ENCODE measurements at places on chromosomes 16 and 17.

DNA sequence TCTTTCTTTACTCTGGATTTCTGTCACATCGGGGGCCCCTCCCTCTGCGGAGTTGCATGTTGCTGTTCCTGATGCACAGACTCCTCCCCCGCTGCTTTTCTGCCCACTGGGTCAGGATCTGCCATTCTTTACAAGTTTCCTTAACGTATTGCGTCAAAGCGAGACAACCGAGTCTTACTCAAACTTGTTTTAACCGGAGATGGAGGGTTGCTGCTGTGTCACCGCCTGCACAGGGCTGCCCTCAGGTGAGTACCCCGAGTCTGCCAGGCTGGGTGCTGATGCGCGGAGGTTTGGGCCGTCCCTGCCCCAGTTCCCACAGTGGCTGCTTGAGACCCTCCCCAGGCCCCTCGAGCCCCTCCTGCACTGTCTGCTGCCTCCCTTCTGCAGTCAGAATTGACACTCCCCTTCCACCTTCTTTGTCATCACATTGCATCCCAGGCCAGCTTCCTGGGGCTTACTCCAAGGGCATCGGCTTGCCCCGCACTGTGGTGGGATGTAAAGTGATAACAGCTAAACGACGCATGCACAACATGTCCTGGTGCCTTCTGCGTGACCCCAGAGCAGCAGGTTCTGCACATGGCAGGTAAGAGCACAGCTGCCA lies 19.3 kb downstream of the CARHSP1 start:
- no peak for DNase-seq

- DNase-seq, result no peak
Observed at GRCh38 chr16:53417011-53417410, 17.3 kb upstream of the RBL2 start.

DNA sequence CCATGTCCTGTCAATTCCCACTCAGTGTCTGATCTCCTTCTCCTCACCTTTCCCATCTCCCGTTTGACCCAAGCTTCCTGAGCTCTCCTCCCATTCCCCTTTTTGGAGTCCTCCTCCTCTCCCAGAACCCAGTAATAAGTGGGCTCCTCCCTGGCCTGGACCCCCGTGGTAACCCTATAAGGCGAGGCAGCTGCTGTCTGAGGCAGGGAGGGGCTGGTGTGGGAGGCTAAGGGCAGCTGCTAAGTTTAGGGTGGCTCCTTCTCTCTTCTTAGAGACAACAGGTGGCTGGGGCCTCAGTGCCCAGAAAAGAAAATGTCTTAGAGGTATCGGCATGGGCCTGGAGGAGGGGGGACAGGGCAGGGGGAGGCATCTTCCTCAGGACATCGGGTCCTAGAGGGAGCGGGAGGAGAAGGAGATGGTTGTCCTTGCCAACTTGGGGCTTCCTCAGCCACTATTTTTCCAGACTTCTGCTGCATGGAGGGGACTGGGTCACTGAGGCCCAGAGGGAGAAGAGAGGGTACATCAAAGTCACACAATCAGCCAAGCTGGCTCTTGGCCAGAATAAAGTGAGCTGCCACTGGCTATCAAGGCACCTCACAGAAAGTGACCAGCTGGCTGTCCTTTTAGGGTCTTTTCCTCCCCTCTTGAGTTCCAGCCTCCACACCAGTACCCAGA lies 1.9 kb upstream of the TBC1D10B start:
- DNase-seq, result no peak

DNA sequence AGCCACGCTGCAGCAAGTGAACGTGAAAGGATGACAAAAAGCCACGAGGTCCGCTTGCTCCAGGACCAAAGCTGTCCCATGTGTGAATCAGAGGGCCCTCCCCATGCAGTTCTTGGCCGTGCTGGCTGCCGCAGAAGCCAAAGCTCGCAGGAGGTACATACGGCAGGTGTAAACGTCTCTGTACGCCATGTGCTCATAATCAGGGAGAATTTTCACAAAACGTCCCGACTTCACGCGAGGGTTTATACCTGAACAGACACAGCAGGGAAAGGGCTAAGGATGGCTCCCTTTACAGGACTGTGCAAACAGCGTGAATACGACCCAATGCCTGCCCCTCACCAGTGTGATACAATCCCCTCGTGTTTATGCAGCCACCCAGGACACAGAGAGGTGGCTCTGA lies 25.3 kb downstream of the FBXO31 start:
- no peak for DNase-seq

DNA sequence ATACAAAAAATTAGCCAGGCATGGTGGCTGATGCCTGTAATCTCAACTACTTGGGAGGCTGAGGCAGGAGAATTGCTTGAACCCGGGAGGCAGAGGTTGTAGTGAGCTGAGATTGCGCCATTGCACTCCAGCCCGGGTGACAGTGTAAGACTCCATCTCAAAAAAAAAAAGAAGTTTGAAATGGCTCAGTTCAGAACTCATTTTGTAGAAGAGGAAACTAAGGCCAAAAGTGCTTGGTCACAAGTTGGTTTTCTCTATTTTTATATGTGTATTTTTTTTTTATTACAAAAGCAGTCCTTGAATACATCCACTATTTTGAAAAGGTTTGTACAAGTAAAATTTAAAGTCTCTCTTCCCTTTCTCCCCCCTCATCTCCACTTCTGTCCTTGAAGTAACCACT lies 5.5 kb downstream of the TAC4 start:
- no peak for DNase-seq

DNA sequence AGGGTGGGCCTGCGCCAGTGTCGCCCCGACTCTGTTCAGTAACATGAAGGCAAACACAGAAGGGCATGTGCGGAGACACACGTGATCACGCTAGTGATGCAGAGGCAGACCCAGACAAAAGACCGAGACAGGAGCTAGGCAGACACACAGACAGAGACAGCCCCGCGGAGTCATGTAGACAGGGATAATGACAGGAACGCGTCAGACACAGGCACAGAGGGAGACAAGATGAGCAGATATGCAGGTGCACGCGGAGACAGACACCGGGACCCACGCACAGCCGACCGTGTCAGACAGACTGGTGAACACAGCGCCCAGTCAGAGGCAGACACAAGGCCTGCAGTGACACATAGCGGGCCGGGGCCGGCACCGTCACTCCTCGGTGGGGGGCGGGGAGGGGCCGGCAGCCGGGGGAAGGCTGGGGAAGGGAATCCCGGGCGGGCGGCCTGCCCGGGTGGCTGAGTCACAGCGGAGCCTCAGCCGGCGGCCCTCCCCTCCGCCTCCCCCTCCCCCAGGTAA lies 7.4 kb downstream of the KDM6B start:
- peak; percentile 97 for DNase-seq

DNA sequence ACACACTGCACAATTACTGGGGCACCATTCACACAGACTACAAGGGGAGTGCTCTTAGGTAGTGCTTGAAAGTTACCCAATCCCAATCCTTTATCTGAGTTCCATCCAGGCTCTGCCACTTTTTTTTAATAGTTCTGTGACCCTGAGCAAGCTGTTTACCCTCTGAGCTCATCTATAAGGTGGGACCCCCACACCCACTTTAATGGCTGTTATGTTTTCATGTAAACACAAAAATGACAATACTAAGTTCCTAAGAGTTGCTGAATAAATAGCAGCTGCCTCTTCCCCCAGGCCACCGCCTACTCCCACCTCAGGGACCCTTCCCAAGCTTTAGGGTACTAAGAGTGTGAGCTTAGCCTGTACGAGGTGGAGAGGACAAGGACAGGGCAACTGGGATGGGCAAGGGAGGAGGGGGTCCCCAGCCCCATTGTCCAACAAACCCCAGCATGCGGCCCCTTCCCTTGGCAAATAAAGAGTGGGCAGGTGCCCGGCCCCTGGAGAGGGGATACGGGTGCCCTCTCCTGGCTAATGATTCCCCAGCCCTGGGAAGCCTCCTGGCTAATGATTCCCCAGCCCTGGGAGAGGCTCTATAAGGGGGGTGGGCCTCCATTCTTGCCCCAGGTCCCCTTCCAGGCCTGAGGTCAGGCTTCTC lies 14.6 kb downstream of the SLC13A2 start:
- no peak for DNase-seq

- no peak for DNase-seq
Observed at GRCh38 chr17:79835953-79836509, 3.2 kb downstream of the CBX4 start.

DNA sequence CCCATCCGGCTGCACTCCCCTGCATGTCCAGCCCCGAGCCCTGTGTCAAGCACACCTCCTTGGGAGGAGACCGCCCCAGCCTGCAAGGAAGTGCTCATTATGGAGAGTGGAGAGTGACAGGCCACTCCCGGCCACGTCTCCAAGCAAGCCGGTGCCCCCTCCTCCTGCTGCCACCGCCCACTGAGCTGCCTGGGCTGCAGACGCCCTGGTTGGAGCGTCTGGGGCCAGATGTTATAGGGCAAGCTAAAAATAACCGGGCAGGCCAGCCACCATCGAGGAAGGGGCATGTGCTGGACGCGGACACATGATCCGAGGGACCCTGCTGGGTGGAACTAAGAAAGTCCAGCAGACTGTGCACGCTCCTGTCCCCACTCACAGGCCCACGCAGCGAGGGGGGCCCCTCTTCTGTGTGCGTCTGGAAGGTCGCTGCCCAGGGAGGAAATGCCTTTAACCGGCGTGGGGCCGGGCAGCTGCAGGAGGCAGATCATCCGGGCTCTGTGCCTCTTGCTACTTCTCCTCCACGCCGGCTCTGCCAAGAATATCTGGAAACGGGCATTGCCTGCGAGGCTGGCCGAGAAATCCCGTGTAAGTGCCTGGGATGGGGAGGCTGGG lies at the start of gene WFDC1:
WFDC1 (plus strand) TSS at position 348 of the 612 bp plus-strand sequence; CDS start at position 442, 94 bp downstream.
- no peak for DNase-seq

GRCh38 chr16:56742030-56742984 lies 12.4 kb downstream of the NUP93 start:
- no peak for DNase-seq

DNA sequence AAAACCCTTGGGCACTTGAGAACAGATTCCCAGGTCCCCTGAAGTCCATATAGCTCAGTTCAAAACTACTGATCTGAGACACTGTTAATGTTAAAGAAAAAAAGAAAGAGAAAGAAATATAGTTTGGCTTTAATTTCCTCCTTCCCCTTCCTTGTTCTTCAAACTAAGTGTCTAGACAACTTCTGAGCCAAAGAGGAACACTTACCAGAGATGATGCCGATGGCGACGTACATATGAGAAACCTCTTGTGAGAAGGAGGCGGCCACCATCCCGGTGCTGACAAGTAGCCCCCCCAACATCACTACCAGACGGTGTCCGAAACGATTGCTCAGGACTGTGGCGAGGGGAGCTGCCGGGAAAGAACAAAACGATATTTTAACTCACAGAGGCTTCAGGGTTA lies 17.2 kb downstream of the SLC16A6 start:
- no peak for DNase-seq

- DNase-seq, result no peak
Observed at GRCh38 chr17:57553991-57554825, 190.9 kb downstream of the CCDC182 start.

- peak; percentile 72 for DNase-seq
Observed at GRCh38 chr17:82212331-82213250, at the start of gene CCDC57. CCDC57 (minus strand) TSS chr17:82212842; CDS start chr17:82201944, 10,898 bp downstream.

GRCh38 chr16:68041783-68042182 lies 18.7 kb downstream of the DUS2 start:
- DNase-seq, result no peak

DNA sequence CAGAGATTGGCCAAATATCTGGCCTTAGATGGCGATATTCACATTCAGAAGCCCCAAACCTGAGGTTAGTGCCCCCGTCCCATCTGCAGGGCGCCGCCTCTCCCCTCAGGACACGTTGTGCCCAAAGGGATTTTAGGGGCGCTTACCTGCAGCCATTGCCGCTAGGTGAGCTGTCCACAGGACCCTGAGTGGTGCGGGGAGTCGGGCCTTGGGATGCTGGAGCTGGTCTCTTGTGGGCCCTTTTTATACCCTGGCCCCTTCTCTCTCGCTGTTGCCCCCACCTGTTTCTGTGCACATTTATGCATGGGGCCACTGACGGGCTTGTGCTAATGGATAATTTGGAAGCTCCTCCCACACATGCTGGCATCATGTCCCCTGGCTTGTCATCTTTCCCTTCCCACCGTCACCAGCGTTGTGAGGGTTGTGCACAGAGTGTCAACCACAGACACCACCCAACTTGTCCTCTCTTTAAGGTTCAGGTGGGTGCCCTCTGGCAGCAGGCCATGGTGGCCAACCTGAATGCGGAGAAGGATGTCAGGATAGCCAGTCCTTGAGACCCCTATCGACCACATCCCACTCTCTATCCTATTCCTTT lies at the start of gene CSHL1:
CSHL1 (minus strand) TSS at position 218 of the 595 bp plus-strand sequence; CDS start at position 156, 62 bp downstream.
- DNase-seq, result no peak

DNA sequence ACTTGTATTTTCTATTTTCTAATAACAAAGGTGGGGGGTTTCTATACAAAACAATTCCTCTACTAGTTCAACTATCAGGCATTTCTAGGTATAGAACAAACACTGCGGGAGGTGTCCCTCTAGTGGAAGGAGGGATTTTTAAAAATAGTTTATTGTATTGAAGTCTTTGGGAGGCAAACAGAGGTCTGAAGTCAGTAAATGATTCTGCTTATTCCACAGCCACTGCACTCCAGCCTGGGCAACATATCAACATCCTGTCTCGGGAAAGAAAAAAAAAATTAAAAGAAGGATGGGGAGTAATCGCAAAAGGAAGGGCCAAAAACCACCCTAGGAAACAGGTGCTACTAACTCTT lies 648 bp upstream of the ERCC4 start:
- DNase-seq, result peak; percentile 25

- DNase-seq, result no peak
Observed at GRCh38 chr17:18230288-18231141, 5.1 kb downstream of the LLGL1 start.

DNA sequence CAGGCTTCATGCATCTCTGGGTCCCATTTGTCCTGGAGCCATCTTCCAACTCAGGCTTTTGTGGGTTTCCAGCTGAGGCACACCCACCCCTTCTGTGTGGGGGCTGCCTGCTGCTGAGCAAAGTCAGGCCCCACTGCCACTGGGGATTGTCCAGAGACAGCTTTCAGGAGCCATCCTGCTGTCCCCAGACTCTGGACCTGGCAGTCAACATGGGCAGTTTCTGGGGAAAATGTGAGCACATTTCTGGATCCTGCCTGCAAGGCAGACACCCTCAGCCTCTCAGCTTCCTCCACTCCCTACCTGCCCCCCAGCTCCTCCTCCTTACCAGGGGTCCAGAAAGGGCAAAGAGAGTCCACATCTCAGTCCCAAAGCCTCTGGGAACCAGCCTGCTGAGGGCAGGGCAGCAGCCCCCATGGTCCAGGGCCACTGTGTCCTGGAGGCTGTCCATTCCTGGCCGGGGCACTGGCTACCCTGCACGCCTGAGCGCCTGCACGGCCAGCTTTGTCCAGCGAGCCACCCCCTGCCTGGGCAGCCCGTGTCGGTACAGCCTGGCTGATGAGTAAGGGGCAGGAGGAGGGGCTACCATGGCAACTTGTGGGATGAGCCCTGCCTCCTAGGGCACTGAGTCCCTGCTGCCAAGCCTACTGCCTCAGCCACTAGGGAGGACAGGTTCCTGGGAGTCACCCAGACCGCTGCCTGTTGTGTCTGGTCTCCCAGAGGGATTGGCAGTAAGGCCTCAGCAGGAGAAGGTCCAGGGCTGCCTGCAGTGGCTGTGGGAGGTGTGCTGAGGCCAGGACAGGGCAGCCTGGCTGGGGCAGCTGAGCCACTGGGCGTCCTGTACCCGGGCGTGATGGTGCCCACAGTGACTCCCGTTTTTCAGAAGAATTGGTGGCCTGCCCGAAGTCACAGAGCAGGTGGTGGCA lies at the start of gene SLC47A2:
SLC47A2 (minus strand) TSS at position 477 of the 923 bp plus-strand sequence; CDS start at position 448, 29 bp downstream.
- no peak for DNase-seq

GRCh38 chr17:49575679-49576087 lies at the start of gene NXPH3:
NXPH3 (plus strand) TSS chr17:49575871; CDS start chr17:49576220, 349 bp downstream.
- DNase-seq, result peak; percentile 73
